ENCODE measurements at places on chromosomes 2 and 18.

GRCh38 chr2:191061381-191061980, 47.5 kb upstream of the STAT1 start:
- DNase-seq = no peak

DNA sequence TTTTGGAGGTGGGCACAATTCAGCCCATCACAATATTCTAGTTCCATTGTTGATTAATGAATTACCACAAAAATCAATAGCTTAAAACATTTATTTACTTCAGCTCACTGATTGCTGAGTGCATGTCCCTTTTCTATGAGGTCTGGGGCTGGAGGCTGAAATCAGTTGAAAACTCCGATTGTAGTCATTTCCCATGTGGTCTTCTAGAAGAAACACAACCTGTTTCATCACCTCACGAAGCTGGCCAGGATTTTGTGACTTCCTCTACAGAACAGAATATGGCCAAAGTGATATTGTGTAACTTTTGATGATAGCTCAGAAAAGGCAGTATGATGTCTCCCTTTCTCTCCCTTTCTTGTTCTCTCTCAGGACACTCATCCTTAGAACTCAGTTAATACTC, 44.1 kb upstream of the CYRIA start:
- DNase-seq = no peak

- DNase-seq = no peak
Measured at GRCh38 chr2:24016376-24016761, 6.5 kb downstream of the MFSD2B start.

GRCh38 chr18:37805773-37806404, 240.3 kb upstream of the CELF4 start:
- no peak for DNase-seq

- DNase-seq = no peak
Measured at GRCh38 chr2:47249157-47249900, 94.2 kb upstream of the STPG4 start.

- DNase-seq = no peak
Measured at GRCh38 chr2:39174022-39174421, 53.2 kb upstream of the SOS1 start.

DNA sequence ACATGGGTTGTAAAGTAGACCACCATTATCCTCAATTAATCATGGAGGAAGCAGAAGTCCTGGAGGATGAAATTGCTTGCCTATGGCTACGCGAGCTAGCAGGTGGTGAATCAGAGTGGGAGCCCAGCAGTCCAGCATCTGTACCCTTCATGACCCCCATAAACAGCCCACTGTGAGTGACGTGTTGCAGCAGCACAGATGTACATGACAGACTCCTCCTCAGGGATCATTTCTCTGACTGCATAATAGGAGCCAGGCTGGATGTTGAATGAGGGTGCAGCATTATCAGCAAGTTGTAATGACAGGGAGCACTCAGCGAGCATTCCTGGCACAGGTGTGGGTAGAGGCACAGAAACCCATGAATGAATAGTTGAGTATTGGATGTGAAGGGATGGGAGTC, 339.3 kb downstream of the MYCN start:
- DNase-seq = no peak

DNA sequence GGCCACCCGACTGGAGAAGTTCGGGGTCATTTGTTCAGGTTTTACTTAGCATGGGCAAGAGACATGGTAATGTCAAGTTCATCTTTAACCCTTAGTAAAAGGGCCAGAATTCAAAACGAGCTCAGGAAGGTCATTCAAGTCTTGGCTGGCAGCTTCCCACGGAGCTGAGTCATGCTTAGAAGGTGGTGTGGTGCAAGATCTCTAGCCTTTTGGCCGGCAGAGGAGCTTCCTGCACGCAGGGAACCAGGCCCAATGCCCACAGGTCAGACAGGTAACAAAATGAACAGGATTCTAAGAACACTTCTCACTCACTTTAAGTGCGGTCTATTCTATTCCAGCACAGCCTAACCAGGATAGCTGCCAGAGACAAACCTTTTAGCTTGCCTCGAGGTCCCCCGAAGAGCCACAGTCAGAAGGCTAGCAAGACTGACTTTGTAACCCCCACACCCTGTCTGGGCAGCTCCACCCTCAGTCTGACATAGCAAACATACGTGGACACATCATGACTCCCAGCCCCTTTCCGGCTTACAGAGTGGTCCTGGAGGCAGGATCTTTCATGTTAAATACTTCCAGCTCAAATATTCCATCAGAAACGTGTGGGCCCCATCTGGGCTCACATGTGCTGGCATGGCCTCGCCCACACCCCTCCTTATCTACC, 292.7 kb downstream of the BCL11A start:
- DNase-seq = no peak

DNA sequence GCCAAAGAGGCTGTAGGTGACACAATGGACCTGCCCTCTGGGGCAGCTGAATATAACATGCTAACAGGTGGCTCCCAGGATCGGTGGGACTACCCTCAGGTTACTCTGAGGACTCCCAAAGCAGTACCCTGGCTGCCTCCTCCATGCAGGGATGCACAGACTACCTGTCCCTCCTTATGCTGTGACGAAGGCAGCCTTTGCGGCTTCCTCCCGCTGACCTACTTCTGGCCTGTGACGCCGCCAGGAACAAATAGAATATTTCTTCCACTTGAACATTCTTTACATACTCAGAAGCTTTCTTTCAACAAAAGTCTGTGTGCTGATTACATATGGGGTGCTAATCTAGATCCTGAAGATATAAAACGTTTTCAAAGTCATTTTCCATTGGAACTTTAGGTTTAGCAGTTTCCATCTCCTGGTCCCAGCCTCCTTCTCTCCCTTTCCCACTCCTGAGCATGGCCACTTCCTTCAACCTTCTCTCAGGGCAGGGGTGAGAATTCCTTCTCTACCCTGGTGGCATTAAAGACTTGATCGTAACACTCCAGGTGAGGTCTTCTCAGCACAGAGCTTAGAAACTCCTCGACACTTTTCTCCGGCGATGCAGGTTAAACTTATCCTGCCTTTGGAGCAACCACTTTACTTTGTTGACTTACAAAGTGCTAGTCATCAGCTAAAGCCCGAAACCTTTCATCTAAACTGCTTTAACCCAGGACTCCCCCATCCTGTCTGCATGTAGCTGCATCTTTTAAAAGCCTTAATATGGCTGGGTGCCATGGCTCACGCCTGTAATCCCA, 58.9 kb upstream of the STK17B start:
- DNase-seq = no peak

DNA sequence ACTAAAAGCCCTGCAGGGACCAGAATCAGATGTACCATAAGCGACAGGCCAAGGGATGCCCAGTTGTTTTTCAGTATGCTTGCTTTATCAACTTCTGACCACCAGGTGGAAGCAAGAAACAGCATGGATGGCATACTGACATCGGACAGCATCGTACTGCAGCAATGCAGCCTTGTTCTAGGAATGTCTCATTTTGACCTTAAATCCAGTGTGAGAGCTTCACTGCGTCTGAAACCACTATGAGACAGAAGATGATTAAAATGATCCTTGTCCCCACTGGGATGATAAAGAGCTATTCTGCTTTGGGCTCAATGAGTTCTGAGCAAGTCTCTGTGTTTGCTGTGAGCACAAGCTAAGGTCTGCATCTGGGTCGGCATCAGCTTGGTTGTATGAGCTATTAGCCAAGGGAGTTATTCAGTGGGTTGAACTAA, 54.3 kb downstream of the CDK15 start:
- peak; percentile 72 for DNase-seq

- DNase-seq = peak; percentile 49
Measured at GRCh38 chr2:196750977-196751631, 48.4 kb downstream of the GTF3C3 start.

DNA sequence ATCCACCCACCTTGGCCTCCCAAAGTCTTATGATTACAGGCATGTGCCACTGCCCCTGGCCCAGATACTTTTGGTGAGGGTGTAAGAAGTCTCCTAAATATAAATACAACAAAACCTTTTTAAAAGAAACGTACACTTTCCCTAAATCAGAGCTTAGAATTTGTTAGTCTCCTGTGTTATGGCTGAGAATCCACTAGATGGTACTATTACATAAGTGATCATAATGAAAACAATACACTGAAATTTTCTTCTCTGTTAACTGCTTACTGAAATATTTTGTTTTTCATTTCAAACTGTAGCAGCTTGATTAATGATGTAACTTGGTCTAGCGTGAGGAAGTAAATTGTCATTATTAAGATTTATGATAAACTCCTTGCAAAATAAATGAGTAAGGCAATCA, 74.8 kb upstream of the FAM98A start:
- no peak for DNase-seq

DNA sequence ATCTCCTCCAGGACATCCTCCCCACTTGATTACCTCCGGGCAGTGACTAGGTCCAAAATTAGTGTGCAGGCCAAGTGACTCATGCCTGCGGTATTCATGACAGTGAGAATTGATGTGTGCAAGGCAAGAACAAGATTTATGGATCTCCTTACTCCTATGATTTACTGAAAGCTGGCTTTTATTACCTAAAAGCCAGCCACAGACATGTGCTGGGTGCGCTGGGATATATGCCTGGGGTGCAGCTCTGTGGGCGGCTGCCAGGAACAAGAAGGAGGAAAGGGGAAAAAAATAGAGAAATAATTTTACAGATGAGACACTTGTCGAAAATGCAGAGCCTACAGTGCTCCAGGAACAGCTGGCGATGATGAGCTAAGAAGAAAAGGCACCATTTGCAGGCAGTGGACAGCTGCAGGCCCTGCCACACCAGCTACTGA, 359.3 kb downstream of the CMPK2 start:
- no peak for DNase-seq

- no peak for DNase-seq
Measured at GRCh38 chr18:45155526-45155925, 459.8 kb upstream of the SLC14A2 start.

GRCh38 chr2:232330068-232330999, 48.2 kb upstream of the ALPP start:
- DNase-seq = no peak

GRCh38 chr18:47163241-47163640, 12.9 kb downstream of the IER3IP1 start:
- no peak for DNase-seq

DNA sequence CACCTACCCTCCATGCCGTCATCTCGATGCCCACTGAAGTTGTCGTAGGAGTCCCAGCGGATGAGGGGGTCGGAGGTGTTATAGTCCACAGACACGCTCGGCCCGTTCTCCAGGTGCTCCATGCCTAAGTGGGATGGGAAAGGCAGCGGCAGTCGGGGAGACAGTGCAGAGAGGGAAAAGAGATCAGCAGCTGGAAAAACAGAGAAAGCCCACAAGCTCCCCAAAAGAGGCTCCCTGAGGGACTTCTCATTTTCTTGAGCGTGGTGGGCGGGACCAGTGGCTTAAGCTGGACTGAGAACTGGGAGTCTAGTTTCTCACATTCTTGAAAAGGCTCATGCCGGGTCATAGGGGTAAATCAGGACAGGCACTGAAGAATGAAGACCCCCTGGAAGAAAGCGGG, 121.9 kb downstream of the TNS1 start:
- no peak for DNase-seq

- DNase-seq = no peak
Measured at GRCh38 chr2:160432633-160433032, 61.0 kb downstream of the RBMS1 start.

DNA sequence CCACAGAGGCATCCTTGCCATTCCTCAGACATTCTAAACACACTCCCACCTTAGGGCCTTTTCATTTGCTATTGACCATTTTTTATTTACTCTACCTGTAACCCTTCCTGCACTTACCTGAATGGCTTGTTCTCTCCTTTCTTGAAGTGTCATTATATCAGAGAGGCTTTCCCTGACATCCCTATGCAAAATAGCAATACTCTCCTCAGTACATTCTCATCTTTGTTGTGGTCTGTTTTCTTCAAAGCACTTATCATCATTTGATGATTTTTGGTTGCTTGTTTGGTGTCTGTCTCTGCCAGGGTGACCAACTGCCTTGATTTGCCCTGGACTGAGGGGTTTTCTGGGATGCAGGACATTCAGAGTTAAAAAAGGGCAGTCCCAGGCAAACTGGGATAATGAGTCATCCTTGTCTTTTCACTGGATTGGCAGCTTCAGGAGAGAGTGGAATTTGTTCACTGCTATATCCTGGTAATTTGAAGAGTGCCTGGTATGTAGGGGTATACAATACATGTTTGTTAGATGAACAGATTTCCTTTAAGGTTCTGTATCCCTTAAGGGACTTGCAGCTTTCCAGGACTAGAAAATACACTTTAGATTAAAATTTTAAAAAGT, 102.4 kb downstream of the BABAM2 start:
- no peak for DNase-seq

- DNase-seq = peak; percentile 58
Measured at GRCh38 chr18:57287766-57288165, 64.6 kb upstream of the ST8SIA3 start.

GRCh38 chr2:16828828-16829160, 163.2 kb upstream of the CYRIA start:
- DNase-seq = no peak

DNA sequence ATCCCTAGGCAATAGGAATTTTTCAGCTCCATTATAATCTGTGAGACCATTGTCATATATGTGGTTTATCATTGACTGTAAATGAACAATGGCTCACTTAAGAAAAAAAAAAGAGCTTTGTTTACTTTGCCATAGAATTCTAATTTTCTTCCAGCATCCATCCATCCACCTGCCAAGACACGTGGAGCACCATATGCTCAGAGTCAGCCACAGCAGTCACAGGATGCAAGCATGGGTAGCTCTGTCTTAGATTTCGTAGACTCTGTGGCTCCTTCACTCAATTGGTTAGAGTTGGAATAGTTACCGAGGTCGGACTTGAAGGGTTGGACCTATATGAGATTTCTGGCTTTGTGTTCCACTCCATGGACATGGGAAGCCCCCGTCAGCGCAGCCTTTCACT, 75.6 kb downstream of the COA5 start:
- no peak for DNase-seq

DNA sequence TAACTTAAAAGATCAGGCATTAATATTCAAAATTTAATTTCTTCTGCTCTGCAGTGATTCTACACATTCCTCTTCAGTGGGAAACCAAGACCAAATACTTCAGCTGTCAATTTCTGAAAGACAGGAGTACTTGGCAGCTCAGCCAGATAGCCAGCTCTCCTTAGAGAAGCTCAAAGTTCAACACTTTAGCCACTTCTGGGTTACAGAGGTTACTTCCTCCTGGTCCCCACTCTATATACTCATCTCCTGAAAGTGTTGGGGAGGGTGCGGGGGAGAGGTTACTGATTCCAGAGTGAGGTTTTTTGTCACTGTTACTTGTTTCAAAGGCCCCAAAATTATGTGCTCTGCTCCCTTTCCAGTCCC, 4.1 kb downstream of the CYTIP start:
- DNase-seq = no peak

GRCh38 chr2:74381751-74382150, 1.6 kb upstream of the DCTN1 start:
- no peak for DNase-seq
